Sciatic nerve (tissue), 2 donors: ENCODE measurements at places on chromosomes 5 and 9. TPM values are rescaled to one million over a fixed set of nuclear protein-coding genes. Genes with fewer than 3 reads are reported as not detected.
A peak's percentile ranks its signal among the peaks of the same experiment; 100 is the strongest.

CYSRT1 gene
- total RNA-seq: not detected

TRIM32 gene
- 22.6 TPM for total RNA-seq

ITGA2 gene
- 11.0 TPM for total RNA-seq

- DNase-seq: no peak
Measured at GRCh38 chr5:136907371-136907770, 542.0 kb upstream of the TRPC7 start.

- no peak for DNase-seq
Measured at GRCh38 chr5:120252839-120253238, 211.3 kb upstream of the PRR16 start.

GRCh38 chr5:127814588-127814973, 111.4 kb downstream of the CCDC192 start:
- no peak for DNase-seq

DNA sequence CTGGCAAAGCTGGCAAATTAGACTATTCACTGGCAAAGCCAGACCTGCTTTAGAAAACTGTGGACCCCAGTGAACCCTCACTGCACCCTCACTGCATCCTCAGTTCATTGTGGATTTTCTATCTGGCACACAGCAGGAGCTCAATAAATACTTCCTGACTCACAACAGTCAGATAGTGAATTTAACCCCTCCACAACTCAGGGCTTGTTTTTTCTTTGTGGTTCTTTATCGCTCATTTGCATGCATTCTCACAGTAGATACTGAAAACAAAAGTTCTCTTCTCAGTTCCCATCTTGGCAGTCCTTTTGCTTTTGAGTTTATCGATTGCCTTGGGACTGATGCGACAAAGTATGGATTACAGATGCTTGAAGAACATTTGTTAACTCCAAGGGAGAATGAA, 99.8 kb downstream of the ACTL7B start:
- DNase-seq: no peak

GRCh38 chr5:147169399-147169798, 65.4 kb upstream of the STK32A start:
- no peak for DNase-seq

DNA sequence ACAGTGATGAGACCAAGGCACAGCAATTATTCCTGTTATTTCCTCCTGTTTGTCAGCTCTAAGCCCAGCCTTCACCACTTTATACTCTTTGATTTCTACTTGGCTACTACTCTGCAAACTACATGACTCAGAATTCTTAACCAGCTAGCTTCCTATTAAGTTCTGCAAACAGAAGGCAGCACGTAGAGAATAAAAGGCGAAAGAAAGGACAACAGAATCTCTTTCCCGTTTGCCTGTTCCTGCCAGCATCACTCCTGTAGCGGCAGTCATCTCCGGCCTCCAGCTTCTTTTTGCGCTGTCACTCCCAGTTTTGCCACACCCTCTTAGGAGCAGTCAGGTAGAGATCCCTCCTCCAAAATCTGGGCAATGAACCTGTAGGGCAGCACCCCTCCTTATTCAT, 29.9 kb downstream of the DPYSL3 start:
- DNase-seq: no peak

GRCh38 chr9:116647515-116647809, 39.6 kb upstream of the TRIM32 start:
- no peak for DNase-seq

GRCh38 chr5:102554728-102555127, 55.9 kb upstream of the SLCO6A1 start:
- no peak for DNase-seq

DNA sequence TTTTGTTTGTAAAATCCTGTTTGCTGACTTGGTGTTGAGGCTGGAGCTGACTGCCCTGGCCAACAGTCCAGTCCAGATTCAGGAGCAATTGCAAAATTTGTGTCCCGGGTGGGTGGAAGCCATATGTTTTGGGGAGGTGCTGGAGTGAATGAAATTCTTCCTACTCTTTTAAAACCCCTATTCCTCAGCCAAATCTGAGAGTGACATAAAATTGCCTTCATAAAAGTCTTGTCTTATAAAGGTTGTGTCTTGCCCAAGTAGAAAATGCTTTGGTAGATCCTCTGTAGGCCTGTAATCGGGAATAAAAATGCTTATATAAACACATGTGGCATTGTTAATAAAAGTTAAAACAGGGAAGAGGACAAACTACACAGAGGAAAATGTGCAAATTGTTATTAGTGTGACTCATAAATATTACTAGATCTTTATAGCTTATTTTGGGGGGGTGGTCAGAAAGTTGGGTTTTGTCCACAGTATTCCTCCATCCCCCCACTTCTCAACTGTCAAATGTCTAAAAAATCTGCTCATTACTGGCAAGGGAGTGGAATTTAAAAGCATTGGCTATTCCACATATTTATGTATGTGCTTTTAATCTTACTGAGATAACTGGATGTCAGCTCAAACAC, 45.6 kb downstream of the NNT start:
- no peak for DNase-seq

GRCh38 chr5:154610321-154611154, 132.5 kb upstream of the HAND1 start:
- peak; percentile 81 for DNase-seq
